Naive thymus-derived CD8-positive, alpha-beta T cell (primary cell): ENCODE measurements at places on chromosomes 13 and 19.
A peak's percentile ranks its signal among the peaks of the same experiment; 100 is the strongest.

DNA sequence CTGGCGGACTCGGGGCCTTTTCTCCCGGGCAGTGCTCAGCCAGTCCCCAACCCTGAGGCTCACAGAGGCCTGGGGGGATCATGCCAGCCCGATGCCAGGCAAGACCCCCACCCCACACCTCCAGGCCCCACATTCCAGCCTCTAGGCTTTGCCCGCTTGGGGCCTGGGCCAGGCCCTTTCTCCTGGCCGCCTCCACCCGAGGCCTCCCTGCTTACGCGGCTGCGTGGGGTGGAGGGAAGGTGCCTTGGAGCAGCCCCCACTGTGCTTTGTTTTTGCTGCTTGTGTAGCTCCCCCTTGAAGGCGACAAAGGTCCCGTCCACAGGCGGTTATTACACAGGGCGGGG lies 38.4 kb downstream of the SMIM24 start:
- DNase-seq: no peak
- peaks cover 5% of the 10 kb centered on the region for H3K36me3 ChIP-seq
- peaks cover 5% of the 10 kb centered on the region for H3K4me1 ChIP-seq
- no peak overlapping the region for H3K4me3 ChIP-seq
- H3K27me3 ChIP-seq: no peaks in the 10 kb centered on the region
- H3K27ac ChIP-seq: no peak overlapping the region

DNA sequence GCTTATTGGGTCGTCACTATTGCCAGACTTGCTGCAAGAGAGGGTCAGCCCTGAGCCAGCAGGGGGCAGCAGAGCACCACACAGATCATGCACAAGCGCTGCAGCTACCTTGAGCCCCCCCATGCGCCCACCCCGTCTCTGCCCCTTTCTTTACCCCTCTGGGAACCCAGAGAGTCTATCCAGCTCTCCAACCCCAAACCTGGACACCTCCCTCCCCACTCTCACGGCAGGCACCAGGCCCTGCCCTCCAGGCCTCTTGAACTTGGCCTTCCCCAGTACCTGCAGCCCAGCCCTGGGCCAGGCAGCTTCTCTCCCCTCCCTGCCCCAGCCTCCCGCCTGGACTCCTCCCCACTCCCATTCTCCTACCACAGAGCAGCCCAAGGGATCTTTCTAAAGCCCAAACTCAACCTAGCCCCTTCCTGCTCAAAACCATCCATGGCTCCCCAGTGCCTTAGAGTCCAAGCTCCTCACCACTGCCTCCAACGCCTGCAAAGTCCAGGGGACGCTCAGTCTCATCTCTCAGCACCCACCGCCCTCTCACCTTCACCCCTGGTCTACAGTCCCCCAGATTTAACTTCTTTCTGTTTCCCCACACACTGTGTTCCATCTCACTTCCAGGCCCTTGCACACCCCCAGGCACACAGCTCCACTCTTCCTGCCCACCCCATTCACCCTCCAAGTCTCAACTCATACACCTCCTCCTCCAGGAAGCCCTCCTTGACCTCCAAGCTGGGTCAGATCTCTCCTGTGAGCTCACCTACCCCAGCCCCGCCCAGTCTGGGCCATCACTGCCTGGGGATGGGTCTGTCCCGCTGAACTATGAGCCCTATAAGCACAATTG lies 9.4 kb upstream of the CEACAM16 start:
- H3K27ac ChIP-seq: peak overlapping the region; percentile 56
- peak; percentile 78 for DNase-seq
- no peaks in the 10 kb centered on the region for H3K27me3 ChIP-seq
- H3K4me3 ChIP-seq: no peak overlapping the region
- no peaks in the 10 kb centered on the region for H3K36me3 ChIP-seq

DNA sequence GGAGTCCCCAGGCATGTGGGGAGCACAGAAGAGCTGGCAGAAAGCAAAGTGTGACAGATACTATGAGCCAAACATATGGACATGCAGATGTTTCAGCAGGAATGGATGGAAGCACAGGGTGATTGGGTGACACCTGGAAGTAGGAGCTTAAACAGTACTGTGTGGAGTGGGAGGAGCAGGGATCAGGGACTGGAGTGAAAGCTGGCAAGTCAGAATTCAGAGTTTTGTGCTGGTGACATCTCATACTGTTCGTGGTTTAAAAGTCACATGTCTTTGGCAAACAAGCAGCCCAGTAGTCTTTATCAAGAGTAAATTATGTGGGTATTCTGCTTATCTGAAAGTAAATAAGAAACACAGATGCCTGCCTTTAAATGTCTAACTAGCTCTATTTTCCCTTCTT lies 408.2 kb downstream of the COG6 start:
- no peak overlapping the region for H3K27ac ChIP-seq
- no peak for DNase-seq
- no peaks in the 10 kb centered on the region for H3K36me3 ChIP-seq
- H3K4me1 ChIP-seq: peaks cover 11% of the 10 kb centered on the region
- no peak overlapping the region for H3K4me3 ChIP-seq

DNA sequence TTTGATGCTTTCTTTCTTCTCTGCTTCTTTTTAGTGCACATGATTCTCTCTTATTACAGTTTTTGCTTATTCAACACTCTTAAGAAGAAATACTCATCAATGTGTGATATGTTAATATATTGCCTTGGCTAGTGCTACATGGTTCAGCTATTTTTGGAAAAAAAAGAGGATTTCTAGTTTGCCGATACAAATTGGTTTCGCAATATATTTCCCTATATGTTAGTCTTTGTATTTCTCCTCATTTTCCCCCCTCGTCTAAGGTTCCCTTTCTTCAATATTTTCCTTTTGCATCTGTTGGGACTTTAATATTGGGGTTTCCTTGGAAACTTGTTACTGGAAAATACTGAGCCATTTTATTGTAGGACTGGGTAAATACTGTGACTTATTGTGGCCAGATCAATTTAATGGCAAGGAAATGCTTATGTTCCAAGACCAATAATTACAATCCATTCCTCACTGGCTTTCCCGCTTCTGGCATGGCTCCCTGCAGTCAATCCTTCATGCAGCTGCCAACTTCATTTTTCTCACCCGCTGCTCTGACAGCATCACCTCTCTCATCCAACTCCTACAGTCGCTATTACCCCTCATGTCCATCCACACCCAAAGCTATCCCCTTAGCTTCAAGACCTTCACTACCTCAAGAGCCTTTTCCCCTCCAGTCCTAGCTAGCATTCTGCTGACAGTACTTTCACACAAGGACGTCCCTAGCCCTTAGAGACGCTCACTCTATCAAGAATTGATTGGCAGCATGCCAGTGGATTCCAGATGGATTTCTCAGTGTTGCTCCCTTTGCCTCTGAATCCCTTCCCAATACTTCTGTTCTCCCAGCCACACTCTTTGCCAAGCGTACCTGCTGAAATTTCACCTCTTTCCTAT lies 280.1 kb upstream of the TMTC4 start:
- no peak overlapping the region for H3K27ac ChIP-seq
- DNase-seq: no peak
- no peak overlapping the region for H3K4me3 ChIP-seq
- peaks cover 3% of the 10 kb centered on the region for H3K27me3 ChIP-seq
- H3K4me1 ChIP-seq: no peaks in the 10 kb centered on the region
- no peaks in the 10 kb centered on the region for H3K36me3 ChIP-seq

GRCh38 chr13:90919153-90919552 lies 428.3 kb upstream of the MIR17HG start:
- no peaks in the 10 kb centered on the region for H3K27me3 ChIP-seq
- H3K4me3 ChIP-seq: no peak overlapping the region
- H3K36me3 ChIP-seq: no peaks in the 10 kb centered on the region
- H3K4me1 ChIP-seq: no peaks in the 10 kb centered on the region
- no peak for DNase-seq

DNA sequence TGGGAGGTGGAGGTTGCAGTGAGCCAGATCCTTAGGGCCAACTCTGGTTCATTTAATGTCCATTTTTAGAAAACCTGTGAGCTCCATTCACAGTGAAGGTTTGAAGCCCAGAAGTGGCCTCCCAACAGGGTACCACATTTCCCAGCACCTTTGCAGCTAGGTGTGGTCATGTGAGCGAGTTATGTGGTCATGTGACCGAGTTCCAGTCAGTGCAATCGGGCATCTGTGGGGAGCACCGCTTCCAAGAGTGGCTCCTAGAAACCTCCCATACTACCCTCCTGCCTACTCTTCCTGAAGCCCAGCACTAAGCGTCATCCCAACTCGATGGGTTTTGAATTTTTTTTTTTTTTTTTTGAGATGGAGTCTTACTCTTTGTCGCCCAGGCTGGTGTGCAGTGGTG lies 663 bp upstream of the PLA2G4C start:
- H3K36me3 ChIP-seq: peaks cover 22% of the 10 kb centered on the region
- peaks cover 5% of the 10 kb centered on the region for H3K4me1 ChIP-seq
- no peak for DNase-seq
- H3K27ac ChIP-seq: peak overlapping the region; percentile 56
- no peaks in the 10 kb centered on the region for H3K27me3 ChIP-seq
- no peak overlapping the region for H3K4me3 ChIP-seq

DNA sequence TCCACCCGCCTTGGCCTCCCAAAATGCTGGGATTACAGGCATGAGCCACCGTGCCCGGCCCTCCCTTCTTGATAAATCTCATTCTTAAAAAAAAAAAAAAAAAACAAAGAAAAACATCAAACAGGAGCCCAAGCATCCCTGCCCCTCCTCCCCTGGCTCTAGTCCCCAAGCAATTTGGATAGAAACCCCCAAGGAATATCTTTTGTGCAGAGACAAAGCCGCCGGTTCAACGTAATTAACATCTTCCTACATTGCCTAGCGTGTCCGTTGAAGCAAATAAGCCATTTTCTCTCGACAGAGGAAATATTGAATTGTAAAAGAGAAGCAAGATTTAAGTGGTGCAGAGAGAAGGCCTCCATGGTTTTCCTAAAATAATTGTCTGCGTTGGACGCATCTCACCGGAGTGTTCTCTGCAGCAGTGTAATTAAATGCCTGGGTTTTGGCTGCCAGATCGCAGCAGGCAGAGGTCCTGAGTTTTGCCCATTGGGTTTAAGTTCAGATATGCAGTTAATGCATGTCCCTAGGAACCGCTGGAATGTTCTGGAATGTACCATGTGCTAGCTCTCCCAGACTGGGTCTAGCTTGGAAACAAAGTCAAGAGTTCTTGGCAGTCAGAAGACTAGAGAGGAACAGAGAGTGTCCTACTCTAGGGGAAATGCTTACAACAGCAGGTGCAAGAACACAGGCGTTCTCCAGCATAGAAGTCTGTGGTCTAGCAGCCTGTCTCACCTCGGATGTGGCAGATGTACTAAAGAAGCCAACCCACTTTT lies 30.8 kb downstream of the PIN1 start:
- DNase-seq: peak; percentile 63
- H3K27ac ChIP-seq: peak overlapping the region; percentile 92
- peak overlapping the region; percentile 64 for H3K4me3 ChIP-seq

DNA sequence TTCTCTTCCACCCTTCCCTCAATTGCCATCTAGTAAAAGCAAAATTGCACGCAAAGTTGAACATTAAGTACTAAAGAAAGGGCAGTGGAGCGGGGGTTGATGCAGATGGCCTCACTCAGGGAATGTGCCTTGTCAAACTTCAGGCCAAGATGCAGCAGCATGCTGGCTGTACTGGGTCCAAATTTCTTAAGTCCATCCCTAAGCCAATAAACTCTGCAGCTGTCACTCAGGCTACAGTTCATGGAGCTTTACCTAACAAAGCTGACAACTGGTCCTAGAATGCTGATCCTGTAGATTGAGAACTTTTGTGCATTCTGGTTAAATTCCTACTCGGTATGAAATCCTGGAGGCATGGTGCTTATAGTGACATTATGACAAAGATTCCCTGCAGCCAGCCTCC lies 88.4 kb downstream of the FOXO1 start:
- no peaks in the 10 kb centered on the region for H3K27me3 ChIP-seq
- peak overlapping the region; percentile 60 for H3K27ac ChIP-seq
- no peak for DNase-seq
- H3K4me1 ChIP-seq: peaks cover 98% of the 10 kb centered on the region
- no peak overlapping the region for H3K4me3 ChIP-seq
- peaks cover 3% of the 10 kb centered on the region for H3K36me3 ChIP-seq

DNA sequence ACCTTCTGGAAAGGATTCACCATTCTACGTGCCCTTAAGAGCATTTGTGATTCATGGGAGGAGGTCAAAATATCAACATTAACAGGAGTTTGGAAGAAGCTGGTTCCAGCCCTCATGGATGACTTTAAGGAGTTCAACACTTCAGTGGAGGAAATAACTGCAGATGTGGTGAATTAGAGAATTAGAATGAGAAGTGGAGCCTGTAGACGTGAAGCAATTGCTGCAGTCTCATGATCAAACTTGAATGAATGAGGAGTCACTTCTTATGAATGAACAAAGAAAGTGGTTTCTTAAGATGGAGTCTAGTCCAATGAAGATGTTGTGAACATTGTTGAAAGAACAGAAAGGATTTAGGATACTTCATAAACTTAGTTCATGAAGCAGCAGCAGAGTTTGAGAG lies 129.1 kb downstream of the TNFRSF19 start:
- no peak overlapping the region for H3K4me3 ChIP-seq
- no peaks in the 10 kb centered on the region for H3K36me3 ChIP-seq
- peaks cover 11% of the 10 kb centered on the region for H3K4me1 ChIP-seq
- no peak overlapping the region for H3K27ac ChIP-seq
- DNase-seq: no peak

DNA sequence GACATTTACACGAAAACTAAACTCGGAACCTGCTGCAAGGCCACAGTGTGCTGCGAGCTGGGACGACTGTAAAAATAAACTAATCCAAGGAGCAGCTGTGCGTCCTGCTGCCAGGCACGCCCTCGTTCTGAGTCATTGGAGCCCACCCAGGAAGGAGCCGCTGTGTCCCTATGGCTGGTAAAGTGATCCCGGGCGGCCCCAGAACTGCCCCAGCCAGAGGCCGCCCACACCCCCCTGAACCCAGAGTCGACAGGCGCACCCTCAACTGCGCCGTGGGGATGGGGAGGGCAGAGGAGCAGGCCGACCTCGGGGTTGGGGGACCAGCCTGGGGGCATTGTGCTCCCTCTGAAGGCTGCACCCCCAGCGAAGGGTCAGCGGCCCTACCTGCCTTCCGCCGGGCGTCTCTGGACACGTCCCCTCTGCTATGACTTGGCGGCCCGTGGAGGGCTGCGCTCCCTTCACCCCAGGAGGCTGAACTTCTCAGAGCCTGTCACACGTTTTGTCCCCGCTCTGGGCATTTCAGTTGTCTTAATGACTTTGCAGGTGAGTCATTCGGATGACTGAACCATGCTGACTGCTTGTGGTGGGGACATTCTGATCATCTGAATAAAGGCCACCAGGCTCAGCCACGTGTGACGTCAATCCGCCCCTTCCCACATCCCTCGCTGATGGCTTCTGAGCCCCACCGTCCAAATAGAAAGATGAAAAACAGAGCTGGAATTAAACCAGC lies 42.7 kb downstream of the ADPRHL1 start:
- no peaks in the 10 kb centered on the region for H3K36me3 ChIP-seq
- no peak overlapping the region for H3K4me3 ChIP-seq
- H3K27ac ChIP-seq: no peak overlapping the region
- H3K27me3 ChIP-seq: peaks cover 11% of the 10 kb centered on the region
